Activated B cell treated with CpG ODN at 0.5 μM for 24 hours (primary cell): ENCODE measurements at places on chromosomes 7 and 10.

DNA sequence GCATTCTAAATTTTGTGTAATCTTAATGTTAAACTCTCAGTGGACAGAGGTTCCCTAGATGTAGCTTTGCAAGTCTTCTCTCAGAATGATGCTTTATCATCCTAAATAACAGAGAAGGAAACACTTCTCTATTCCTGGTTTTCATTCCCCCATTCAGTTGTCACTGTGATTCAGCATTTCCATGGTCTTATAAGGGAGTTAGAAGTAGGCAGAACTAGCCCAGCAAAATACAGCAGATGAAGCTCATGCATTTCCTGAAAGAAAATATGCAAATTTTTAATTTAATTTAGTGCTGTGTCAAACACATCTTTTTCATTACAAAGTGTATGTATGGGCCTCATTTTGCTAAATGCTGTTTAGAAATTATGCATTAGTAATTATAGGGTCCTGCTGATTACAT, 70.1 kb downstream of the ITPRID1 start:
- no peak for DNase-seq

DNA sequence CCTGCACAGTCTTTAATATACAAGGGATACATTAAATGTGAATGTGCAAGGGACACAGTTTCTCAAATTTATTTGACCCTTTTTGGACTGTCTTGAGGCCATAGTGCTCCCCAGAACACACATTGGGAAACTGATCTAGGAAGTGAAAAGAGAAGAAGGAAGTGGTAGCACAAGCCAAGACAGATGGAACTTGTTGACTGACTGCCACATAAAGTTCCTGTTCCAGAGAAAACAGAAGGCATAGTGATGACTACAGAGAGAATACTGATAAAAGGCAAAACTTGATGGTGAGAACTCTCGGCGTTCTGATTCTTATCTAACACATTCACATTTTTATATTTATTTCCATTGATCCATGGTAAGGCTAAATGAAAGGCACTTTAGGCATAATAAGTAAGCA, 1216.4 kb downstream of the CNTNAP2 start:
- DNase-seq = no peak

- DNase-seq = no peak
These were observed 354.8 kb downstream of the CXCL12 start for GRCh38 chr10:44030132-44030531.

DNA sequence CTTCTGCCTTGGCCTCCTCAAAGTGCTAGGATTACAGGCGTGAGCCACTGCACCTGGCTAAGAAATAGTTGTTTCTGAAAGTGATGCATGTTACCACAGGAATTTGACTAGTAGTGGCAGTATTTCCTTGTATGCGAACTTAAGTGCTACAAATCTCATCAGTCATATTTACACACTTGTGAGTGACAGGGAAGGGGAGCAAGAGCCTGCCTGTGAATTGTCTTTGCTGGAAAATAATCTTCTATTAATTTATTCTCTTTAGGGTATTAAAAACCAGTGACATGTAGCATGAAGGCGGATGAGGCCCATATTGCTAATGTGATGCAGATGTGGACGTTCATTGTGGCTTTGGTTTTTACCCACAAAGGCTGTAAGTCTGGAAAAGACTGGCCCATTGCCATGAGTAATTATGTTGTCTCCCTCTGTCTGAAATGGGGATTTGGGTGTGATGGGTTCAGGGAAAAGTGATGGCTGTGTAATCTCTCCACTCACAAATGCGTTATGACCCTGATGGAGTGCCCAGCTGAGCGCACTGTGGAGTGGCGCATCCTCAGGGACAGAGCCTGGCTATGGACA, 97.6 kb downstream of the CCNY start:
- no peak for DNase-seq

DNA sequence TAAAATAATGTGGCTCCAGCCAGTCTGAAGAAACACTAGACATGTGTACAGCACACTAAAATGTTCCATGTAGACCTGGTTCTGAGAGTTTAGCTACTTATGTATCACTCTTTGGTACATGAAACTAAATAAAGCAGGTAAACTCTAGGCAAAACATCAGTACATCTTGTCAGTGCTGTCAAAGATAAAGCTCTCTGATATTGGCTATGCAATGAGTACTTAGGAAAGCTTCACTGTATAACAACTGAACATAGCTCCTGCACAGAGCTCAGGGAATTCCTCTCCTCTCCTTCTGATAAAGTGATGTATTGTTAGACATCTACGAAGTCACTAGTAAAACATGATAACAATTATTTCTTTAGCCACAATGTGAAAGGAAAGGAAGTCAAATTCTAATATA, 3.5 kb downstream of the LRRN3 start:
- no peak for DNase-seq

- no peak for DNase-seq
These were observed 50.2 kb upstream of the ZMIZ1 start for GRCh38 chr10:79018521-79019011.

GRCh38 chr10:119917777-119918176, 25.2 kb downstream of the SEC23IP start:
- DNase-seq = no peak

DNA sequence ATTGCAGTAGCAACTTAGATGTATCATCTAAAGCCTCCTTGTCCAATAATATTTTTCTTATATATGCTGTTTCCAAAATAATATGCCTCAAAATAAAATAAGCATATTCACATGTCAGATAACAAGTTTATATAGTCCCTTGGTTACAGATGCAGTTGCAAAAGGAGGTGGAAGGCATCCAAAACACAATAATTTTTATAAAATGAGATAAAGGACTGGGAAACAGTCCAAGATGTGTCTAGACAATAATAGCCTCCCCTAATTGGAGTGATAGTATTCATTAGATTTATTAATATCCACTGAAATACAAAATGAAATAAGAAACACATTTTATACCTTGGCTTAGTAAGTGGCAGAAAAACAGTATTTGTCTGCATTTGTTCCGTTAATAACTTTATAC, 30.3 kb downstream of the BCAP29 start:
- no peak for DNase-seq

GRCh38 chr7:44914992-44915607, 29.8 kb upstream of the PURB start:
- DNase-seq = peak; percentile 53

DNA sequence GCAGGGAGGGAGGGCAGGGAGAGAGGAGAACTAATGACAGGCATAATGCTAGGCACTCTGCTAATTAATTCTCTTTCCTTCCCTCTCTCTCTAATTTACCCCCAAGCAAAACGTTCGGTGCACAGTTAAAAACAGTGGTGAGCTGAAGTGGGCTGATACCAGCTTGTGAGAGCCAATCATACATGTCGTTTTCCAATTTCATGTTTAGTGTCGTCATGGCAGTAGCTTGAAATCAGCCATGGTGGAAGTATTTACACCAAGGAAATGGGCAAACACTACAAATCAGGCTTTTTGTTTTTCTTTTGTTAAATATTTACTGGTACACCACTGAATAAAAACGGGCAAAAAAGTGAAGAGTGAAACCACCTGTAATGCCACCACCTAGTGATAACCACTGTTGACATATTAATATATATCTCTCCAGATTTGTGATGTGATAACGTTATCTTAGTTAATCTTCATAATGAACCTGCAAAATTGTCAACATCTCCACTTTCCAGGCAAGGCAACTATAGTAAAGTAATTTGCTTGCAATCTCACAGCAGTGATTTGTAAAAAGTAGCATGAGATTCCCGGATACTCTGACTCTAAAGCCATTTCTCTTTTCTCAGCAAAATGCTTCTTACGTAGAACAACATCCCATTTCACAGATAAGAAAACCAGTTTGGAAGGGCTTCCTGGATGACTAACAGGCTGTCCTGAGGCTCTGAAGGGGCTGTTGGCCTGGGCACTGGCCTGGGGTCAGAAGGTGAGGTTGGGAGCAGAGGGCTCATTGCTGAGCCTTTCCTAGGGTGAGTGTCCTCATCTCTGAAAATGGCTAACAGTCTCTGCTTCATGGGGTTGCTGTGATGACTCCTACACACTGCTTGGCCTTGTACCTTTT, 83.7 kb downstream of the ATXN7L1 start:
- DNase-seq = no peak

GRCh38 chr7:150999497-151000230, 8.8 kb downstream of the NOS3 start:
- no peak for DNase-seq

DNA sequence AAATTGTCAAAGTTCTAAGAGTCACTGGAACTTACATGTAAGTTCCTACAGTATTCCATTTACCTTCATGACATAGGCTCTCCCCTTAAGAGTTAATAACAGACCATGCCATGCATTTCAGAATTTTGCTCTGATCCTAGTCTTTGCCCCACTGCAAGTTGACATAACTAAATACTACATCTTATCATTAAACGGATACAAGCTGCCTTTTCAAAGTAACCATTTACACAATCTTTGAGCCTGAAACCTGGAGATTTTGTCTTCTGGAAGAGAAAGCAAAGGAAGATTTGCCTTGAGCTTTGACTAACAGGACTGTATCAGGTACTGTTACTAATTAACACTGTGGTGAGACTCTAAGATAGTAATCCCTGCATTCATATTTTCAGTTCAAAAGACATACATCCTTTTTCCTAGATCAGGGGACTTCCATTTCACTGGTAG, 9.3 kb upstream of the AKR1D1 start:
- no peak for DNase-seq

DNA sequence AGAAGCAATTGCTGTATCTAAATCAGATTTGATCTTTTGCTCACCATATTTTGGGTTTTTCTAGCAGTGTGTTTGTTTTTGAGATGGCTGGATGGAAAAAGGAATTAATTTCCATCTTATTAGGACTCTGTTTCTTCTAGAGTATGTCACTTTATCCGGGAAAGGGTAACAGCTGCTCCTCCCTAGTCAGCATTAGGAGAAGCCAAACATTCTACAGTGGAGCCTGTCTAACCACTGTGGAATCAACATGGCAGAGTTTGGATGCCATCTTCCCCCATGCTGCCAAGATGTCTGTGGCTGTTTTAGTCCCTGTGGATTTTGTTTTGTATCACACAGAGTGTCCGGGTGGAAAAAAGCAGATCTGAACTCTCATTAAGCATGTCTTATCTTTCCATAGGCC, 16.0 kb upstream of the LMOD2 start:
- DNase-seq = no peak

GRCh38 chr7:37346761-37347160, 101.9 kb downstream of the ELMO1 start:
- no peak for DNase-seq

- no peak for DNase-seq
These were observed 10.7 kb upstream of the REPIN1 start for GRCh38 chr7:150357771-150358427.

DNA sequence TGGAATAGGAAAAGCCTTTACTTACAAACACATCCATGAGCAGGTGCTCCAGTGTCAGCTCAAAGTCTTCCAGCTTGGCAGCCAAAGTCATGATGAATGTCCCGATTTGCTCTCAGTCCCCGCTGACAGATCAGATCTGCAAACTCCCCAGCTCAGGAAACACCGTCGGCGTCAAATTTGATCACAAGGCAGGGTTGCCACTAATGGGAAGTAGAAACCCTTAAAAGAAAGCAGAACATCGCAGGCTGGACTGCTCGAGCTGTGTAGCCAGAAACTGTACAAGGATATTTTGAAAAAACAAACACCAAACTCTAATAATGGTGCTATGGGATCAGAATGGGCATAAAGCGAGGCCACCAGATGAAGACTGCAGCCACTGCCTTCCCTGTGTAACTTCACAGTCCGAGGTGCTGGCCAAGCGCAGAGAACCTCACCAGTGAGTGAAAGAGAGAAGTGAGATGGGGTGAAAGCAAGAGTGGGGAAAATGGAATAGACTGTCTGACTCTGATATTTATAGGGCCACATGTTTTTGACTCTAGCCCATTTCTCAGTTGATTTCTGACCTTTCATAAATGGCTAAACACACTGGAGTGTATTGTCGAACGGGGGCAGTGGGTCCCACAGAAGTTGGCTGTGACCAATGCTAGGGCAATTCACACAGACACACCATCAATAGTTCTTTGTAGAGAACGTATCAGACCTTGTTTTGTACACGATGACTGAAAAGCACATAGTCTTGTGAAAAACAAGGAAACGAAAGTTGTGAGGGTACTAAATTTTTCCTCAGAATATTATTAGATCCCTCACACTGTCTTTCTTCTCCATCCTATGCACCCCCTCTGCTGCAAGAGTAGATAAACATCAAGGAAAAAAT, 306.2 kb downstream of the FRMD4A start:
- no peak for DNase-seq

GRCh38 chr7:91280185-91280584, 16.0 kb downstream of the FZD1 start:
- DNase-seq = no peak

GRCh38 chr7:72408966-72409637, 3.0 kb downstream of the CALN1 start:
- DNase-seq = no peak

GRCh38 chr7:70942791-70943190, 189.2 kb upstream of the GALNT17 start:
- DNase-seq = no peak

DNA sequence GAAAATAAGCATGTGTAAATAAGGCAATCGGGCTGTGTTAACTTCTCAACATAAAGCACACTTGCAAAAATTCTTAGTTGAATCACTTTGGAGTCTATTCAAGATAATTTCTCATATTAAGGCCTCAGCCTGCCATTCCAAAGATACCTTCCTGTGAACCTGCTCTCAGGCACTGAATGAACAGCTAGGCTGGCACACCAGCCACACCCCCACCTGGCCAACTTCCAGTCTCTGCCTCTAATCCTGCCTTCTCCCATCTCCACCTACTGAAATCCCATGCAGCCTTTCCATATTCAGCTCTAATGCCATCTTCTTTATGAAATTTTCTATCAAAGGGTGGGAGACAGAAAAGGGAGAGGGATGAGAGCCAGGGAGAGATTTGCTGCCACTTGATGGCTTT, 17.1 kb upstream of the MACROH2A2 start:
- no peak for DNase-seq

DNA sequence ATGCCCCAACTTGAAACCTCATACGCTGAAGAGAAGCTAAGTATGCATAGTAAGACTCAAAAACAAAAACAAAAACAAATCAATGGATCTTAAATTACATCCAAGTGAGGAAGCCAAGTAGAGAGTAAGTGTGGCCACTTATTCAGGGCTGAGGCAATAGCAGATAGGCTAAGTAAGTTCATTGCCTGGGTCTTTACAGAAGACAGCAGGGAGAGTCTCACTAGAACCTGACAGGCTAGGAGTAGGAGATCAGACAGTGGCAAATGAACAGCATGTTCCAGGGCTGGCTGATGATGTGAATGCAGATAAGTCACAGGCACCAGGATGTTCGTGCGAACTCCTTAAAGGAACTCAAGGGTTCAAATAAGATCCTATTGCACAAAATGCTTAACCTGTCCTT, 568.6 kb downstream of the KCNMA1 start:
- DNase-seq = no peak

DNA sequence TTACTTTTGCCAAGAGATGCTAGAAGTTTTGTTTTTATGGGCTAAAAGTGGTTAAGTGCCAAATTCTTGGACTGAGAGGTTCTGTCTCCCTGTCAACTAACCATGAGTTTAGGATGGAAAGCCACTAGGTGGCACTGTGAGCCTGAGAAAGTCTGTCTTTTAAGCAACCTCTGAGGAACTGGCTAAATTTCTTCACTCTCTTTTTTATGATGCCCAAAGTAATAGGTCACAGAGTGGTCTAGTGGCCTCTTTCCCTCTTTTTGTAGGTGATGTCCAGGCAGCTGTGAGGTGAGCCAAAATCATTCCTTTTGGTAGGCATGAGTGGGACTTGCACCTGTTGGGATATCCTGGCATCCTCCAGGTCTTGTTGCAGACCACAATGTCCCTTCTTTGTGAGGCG, 56.8 kb downstream of the SND1 start:
- no peak for DNase-seq

- no peak for DNase-seq
These were observed 65.3 kb downstream of the COBL start for GRCh38 chr7:51251290-51251689.

GRCh38 chr10:88687853-88688467, 18.1 kb upstream of the LIPK start:
- no peak for DNase-seq
